NCI-H1105 (cell line): ENCODE measurements at places on chromosomes 12 and 14.

DNA sequence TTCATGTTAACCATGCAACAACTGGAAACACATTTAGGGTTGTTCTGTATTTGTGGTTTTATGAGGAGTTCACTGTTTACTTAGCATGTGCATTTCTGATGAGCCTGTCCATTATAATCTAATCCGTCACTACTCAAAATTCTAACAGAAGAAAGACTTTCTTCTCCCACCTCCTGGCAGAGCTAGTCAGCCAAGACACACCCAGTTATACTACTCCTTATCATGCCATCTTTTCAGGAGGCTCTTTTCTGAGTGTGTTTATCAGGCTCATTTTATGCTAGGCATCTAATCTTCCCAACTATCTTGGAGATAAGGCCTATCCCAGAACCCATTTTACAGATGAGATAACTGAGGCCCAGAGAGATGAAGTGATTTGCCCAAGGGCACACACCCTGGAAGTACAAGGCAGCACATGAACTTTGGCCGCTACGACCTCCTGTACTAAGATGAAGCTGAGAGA, 10.4 kb upstream of the MED13L start:
- DNase-seq = no peak

DNA sequence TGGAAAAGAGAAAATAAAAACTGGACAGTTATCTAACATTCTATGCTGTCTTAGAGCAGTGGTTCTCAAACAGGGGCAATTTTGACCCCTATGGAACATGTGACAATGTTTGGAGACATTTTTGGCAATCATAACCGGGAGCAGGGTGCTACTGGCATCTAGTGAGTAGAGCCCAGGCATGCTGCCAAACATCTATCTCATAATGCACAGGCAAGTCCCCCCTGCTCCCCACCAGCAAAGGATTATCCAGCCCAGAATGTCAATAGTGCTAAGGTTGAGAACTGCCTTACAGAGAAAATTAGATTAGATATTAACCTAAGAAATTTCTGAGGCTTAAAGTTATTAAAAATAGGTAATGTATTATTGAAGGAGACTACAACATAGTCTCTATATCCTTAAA, 22.9 kb upstream of the CATSPERB start:
- peak; percentile 3 for DNase-seq

- no peak for DNase-seq
Observed at GRCh38 chr14:76976240-76977005, 52.1 kb downstream of the IRF2BPL start.

DNA sequence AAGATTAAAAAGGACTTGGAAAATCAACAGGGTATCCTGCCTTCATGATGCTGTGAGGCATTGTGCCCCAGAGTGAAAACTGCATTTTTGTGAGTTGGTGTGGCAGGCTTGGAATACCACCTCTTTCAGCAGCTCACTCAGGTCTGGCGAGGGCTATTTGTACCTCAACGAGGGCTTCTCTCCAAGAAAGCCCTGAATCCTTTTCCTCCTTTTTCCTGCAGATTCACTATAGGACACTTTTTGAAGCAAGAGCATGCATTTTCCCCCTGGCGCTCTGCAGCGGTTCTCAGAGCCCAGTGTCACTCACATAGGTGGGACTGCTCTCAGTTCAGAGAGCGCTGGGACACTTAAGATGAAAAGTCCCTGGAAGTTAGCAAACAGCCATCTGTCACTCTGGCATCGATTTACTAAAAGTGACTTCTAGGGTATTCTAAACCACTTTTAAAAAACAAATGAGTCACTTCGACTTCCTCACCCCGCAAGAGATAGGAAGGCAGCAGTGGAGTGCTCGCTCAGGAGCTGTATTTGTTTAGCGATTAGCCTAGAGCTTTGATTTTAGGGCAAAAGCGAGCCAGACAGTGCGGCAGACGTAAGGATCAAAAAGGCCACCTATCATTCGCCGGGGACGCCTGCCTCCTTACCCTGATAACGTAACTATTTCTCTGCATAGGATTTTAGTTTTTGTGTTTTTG, 782 bp upstream of the LGR5 start:
- peak; percentile 20 for DNase-seq

- no peak for DNase-seq
Observed at GRCh38 chr12:57063991-57064685, 14.2 kb upstream of the MYO1A start.

DNA sequence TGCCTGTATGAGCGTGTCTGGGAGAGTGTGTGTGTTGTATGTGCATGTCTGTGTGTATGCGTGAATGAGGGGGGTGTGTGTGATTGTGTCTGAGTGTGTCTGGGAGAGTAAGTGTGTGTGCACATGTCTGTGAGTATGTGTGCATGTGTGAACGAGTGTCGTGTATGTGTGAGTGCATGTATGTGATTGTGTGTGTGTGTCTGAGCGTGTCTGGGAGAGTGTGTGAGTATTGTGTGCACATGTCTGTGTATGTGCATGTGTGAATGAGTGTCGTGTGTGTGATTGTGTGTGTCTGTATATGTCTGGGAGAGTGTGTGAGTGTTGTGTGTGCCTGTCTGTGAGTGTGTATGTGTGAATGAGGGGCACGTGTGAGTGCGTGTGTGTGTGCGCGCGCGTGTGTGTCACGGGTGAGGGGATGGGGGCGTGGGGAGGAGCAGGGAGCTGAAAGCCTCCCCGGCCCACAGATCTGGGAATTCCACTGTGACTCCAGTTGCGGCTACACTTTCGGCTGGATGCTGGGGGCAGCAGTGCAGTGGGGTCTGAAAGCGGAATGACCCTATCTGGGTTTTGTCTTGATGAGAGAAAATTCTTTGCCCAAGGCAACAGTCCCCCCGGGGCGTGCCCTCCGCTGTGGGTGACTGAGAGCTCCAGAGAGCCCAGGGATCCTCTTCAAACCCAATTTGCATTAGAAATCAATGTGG, 138.1 kb upstream of the MED13L start:
- DNase-seq = no peak

DNA sequence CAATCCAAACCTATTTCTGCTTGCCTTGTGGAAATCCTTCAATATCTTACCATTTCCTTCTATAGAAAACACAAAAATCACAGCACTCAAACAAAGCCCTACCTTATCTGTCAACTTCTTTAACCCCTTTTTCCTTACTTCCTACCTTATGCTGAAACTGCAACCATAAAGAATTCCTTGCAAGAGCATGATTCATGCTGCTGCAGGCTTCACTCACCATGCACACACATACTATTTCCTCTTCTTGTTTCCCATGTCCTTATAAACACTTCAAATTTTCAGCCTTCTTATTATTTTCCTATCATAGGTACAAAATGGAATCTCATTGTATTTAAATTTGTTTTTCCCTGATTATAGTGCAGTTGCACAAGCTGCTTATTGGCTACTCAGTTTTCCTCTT, 23.3 kb downstream of the LMNTD1 start:
- DNase-seq = no peak

GRCh38 chr14:36646664-36647416, 14.8 kb upstream of the PAX9 start:
- DNase-seq = no peak

DNA sequence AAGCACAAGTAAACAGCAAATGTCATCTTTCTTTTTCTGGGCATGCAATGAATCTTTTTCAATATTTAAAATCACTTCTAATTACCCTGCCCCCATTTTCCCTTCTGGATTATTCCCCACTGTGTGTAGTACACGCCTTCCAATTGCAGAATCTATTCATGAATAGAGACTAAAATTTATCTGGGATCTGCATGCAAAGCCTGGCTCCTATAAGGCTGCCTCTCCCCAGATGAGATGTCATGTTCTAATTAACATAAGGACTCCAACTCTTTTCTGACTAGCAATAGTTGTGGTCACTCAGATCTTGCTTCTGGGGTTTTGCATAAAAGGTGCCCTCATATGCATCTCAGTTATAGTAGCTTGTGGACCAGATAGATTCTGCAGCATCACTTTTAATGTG, 473.5 kb downstream of the BTG1 start:
- DNase-seq = no peak

- DNase-seq = no peak
Observed at GRCh38 chr14:54335569-54336155, 61.1 kb upstream of the CDKN3 start.

GRCh38 chr12:88934163-88934747, 354.0 kb upstream of the KITLG start:
- no peak for DNase-seq

DNA sequence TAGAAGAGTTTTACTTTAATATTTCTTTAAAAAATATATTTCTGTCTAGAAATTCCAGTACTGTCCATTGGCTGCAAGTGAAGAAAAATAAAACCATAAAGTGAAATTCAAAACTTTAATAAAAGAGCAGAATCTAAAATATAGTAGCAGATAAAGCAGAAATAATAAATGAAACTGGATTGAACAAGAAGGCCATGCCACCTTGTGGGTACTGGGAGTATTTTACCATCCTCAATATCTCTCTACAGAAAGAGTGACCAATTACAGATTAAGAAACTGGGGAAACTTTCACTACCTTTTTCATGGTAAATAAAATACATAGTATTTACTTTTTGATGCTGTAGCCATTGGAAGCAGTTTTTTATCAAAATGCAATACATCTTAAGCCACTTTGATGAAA, 220.5 kb downstream of the BCAT1 start:
- DNase-seq = no peak

- DNase-seq = peak; percentile 39
Observed at GRCh38 chr14:32078023-32078857, 1.1 kb downstream of the ARHGAP5 start.

GRCh38 chr12:79127271-79127751, 262.7 kb downstream of the SYT1 start:
- DNase-seq = no peak
